ENCODE measurements at places on chromosomes 4 and X. TPM values are rescaled to one million over a fixed set of nuclear protein-coding genes. Genes with fewer than 3 reads are reported as not detected.

GRCh38 chr4:105145903-105146275 lies 787 bp upstream of the TET2 start:
- no peak for DNase-seq

DNA sequence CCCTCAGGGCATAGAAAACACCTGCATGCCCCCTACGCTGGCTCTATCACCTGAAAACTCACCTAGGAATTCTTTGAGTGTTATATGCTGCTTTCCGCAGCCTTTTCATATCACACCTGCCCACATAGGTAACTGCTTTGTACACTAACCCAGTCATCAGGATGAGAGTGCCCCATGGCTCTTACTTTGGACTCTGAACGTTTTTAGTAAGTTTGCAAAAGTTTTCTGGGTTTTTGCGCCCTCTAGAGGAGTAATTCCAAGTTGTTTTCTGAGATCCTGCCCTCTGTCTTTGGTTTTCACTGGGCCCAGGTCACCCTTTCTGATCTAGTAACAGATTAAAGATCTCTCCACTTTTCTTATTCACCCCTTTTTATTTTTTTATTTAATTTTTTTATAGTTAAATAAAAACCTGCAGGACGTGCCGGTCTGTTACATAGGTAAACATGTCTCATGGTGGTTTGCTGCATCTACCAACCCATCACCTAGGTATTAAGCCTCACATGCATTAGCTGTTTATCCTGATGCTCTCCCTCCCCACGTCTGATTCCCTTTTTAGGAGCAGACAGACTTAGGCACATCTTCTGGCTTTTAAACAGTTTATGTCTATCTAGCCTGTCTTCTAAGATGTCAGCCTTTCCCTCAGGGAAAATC lies 139.2 kb downstream of the NWD2 start:
- DNase-seq = no peak

- no peak for DNase-seq
Observed at GRCh38 chr4:85938062-85938461, 421.8 kb downstream of the MAPK10 start.

DNA sequence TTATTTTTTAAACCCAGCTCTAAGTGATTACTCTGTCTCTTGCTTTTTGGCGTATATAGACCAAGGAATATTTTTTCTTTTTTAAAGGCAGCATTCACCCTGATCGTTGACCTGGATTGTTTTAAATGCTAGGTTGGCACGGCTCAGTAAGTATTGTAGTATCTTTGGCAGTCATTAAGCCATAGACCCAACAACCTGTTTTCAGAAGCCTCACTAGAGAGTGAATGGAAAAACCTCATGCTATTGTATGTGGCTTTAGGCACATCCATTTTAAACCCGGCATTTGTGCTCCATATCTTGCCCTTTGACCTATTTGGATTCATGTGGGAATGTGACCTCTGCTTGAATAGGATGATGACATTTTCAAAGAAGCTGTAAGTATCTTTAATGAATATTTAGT lies 183.9 kb downstream of the SNCA start:
- no peak for DNase-seq

- DNase-seq = no peak
Observed at GRCh38 chr4:169756971-169757574, 671 bp downstream of the HPF1 start.

GRCh38 chrX:136477026-136477425 lies 10.7 kb upstream of the BRS3 start:
- no peak for DNase-seq

GRCh38 chr4:123588631-123589241 lies 192.1 kb downstream of the SPRY1 start:
- no peak for DNase-seq

DNA sequence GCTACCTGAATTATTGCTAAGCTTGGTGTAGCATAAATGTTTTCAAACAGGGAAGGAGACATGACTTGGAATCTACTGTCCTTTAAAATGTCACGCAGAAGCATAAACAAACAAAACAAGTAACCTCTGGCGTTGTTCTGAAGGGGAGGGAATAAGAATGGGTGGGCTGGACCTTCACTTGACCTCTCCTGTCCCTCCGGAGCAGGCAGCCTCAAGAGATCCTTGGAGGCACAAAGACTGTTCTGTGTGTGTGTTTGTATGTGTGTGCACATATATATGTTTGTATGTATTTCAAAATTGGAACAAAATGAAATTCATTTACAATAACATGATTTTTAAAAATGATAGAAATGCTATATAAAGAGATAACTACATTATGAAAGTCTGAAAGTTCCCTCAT lies 91.3 kb upstream of the DCLK2 start:
- no peak for DNase-seq

DNA sequence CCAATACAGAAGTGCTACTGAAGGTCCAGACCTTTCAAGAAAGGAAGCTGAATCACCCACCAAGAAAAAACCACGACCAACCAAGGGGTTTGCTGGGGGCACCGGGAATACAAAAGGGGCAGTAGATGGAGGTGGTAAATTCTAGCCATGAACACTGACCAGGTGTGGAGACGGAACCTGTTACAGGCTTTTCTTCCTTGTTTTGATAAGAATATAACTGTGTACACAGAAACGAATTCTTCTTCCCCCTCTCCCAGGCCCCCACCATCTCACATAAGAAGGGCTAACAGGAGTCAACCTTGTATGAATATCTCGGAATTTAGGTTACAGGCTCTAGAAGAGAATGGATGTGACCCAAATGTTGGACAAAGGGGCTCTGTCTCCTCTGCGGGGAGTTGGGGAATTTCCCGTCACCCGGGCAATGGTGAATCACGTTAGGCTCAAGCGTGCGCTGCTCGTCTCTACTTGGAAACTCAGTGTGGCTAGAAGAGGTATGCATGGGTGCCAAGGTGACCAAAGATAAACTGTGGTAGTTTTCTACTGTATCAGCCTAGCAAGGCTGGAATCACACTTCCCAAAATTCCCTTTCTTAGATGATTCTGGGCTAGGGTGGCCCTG lies 87.0 kb downstream of the AFAP1 start:
- no peak for DNase-seq

GRCh38 chr4:77711469-77711868 lies 105.8 kb downstream of the CXCL13 start:
- no peak for DNase-seq

DNA sequence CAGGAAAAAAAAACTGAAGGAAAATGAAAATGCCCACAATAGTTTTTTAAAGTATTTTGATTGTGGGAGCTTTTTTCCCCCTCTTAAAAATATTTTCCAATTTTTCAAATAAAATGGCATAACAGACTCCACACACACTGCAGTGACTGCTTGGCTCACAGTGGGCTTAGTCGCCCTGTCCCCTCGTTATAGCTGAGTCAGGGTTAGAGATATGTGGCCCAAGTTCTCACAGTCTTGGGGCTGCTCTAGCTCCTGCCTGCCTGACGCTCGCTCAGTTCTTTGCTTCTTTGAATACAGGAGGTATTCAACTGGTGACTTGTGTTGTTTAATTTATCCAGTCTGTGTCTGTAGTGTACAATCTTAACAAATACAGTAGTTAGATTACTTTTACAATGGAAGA lies 47.7 kb downstream of the BEND2 start:
- no peak for DNase-seq

DNA sequence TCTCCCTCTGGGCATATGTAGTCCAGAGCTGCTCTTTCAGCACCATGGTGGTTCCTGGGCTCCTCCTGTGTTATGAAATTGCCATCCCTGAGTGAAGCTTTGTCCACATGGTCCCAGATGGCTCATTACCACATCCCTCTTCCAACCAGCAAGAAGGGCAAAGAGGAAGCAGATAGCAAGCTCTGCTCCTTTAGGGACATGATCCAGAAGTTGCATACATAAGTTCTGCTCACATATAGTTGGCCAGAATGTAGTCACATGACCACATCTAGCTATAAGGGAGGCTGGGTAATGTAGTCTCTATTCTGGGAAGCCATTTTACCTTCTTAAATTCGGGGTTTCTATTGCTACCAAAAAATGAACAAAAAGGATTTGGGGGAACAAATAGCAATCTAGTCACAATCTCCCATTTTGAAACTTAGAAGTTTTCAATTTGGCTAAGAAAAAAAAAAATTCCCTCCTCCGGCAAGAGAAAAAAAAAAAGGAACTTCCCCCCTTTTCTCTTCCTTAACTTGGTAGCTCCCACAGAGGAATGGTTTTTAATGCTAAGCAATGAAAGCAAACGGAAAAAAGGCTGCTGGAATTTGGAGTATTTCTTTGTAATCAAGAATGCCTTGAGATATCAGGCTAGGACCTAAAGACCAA lies 88.2 kb upstream of the USP9X start:
- no peak for DNase-seq

- no peak for DNase-seq
Observed at GRCh38 chr4:96108146-96108545, 268.3 kb downstream of the PDHA2 start.

- no peak for DNase-seq
Observed at GRCh38 chr4:150569998-150570535, 11.9 kb upstream of the MAB21L2 start.

DNA sequence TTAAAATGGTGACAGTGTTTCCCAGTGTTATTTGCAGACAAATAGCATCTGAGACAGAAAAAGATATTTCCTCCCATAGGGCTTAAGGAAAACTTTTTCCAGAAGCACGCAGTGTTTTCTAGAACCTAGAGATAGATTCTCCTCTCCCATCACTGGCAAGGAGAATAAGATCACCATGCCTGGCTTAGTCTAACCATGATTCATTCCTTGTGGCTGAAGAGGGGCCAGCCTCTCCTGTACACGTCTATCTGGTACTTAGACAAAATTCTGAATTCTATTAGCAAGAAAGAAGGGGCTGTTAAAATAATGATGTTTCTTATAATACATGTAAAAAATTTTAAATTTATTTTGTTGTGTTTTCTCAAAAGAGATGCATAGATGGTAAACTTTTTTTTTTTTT lies 296.1 kb upstream of the LDB2 start:
- DNase-seq = no peak

- DNase-seq = peak; percentile 7
Observed at GRCh38 chrX:107716118-107716684, 59.4 kb downstream of the TSC22D3 start.

DNA sequence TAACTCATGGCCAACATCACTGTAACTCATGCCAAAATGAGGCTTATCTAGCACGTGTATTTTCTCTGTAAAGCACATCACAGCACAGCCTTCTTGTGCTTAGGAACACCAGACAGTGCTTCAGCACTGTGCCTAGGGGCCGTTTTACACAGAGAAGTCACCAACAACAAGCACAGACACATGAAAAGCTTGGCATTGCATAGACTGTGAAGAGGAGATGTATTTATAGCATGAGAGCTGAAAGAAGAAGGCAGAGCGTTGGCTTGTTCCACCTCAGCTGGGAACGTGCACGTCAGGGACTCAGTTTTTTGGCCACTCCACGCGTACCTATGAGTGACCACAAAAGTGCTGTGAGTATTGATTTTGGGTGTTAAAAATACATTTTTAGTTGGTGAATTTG lies 116.3 kb upstream of the SFRP2 start:
- DNase-seq = no peak

GRCh38 chr4:151486168-151486567 lies 77.2 kb downstream of the FHIP1A start:
- DNase-seq = no peak

GRCh38 chr4:89268679-89269078 lies 38.9 kb downstream of the GPRIN3 start:
- DNase-seq = no peak

DNA sequence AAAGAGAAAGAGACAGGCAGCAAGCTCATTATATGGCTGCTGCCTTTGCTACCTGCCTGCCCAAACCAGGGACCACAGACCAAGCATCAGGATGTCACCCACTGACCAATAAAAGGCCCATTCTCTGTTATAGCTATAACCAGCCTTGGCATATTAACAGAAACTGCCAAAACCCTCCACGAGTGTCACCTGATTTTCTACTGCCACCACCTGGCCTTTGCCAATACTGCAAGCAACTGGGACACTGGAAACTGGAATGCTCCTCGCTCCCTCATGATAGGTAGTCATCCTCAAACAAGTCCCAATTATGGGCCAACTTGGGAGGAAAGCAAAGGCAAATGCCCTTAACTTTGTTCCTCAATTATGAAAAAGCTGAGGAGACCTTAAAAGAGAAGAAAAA lies 76.0 kb downstream of the SPIN4 start:
- no peak for DNase-seq

- DNase-seq = no peak
Observed at GRCh38 chr4:120466429-120466828, 399.8 kb upstream of the MAD2L1 start.

- no peak for DNase-seq
Observed at GRCh38 chrX:153766098-153766817, 2.2 kb downstream of the PLXNB3 start.

DNA sequence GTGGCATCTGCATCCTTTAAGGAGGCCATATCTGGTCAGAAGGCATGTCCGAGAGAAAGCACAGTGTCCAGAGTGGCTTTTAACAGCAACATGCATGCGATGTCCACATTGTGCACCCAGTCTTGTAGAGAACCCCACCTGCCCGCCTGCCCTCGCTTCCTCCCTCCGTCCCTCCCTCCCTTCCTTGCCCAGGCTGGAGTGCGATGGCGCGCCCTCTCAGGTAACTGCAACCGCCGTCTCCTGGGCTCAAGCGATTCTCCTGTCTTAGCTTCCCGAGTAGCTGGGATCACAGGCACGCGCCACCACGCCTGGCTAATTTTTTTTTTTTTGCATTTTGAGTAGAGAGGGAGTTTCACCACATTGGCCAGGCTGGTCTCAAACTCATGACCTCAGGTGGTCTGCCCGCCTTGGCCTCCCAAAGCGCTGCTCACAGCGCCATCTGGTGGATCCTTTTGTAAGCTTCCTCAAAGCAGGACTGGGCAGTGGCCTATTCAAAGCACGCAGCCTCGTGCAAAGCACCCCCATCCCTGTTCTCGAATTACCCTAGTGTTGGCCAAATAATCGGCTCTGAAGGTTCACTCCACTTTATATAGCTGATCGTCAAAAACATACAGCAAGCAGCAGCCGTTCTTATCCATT lies 15.0 kb downstream of the BRCC3 start:
- DNase-seq = peak; percentile 8

- DNase-seq = no peak
Observed at GRCh38 chr4:129581305-129581704, 485.4 kb downstream of the C4orf33 start.

- no peak for DNase-seq
Observed at GRCh38 chrX:16981980-16982379, 35.5 kb downstream of the REPS2 start.

- no peak for DNase-seq
Observed at GRCh38 chr4:7243609-7244330, 51.4 kb downstream of the SORCS2 start.

GRCh38 chr4:107561481-107561880 lies 158.6 kb downstream of the PAPSS1 start:
- DNase-seq = no peak

The CFP gene
- total RNA-seq = 25.3 TPM

The TMSB15A gene
- total RNA-seq = not detected

The TRIM75 gene
- not detected for total RNA-seq

The FGFBP1 gene
- total RNA-seq = not detected

The HGFAC gene
- not detected for total RNA-seq

The CXCL11 gene
- total RNA-seq = not detected

The SPANXN4 gene
- total RNA-seq = not detected

The ATRX gene
- 103 TPM for total RNA-seq

The IL3RA gene
- 2.8 TPM for total RNA-seq

The FABP2 gene
- total RNA-seq = not detected

The SSX2 gene
- not detected for total RNA-seq

The RHOXF2 gene
- total RNA-seq = not detected

The TCP11X2 gene
- 0.40 TPM for total RNA-seq

The IDH3G gene
- total RNA-seq = 52.4 TPM

The GPRASP1 gene
- total RNA-seq = 38.9 TPM

The WNK3 gene
- 0.15 TPM for total RNA-seq

The TCP11X1 gene
- not detected for total RNA-seq

The SYAP1 gene
- total RNA-seq = 35.2 TPM

The ARHGAP4 gene
- total RNA-seq = 374 TPM

The STOX2 gene
- total RNA-seq = 0.37 TPM
